ENCODE measurements at places on chromosomes 7 and 10. TPM values are rescaled to one million over a fixed set of nuclear protein-coding genes. Genes with fewer than 3 reads are reported as not detected.

Gene FASTK
- total RNA-seq, result 69.5 TPM

DNA sequence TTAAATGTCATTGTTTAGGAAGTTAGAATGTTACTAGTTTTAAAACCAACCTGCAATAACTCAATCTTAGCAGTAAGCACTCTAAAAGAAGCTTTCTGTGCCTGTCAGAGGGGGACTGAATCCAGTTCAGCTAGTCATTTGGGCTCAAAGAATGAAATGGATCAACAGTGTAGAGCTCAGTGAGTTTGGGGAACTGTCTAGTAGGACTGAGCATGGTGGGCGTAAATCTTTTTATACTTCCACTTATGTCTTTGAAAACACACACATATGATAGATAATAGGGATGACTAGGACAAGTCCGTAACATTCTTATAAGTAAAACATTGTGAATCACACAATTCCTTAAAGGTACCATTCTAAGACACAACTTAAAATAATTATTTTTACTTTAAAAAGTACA, 11.5 kb downstream of the GSAP start:
- H3K27me3 ChIP-seq, result no peaks in the 10 kb centered on the region
- no peak overlapping the region for H3K4me3 ChIP-seq
- H3K27ac ChIP-seq, result no peak overlapping the region
- H3K4me1 ChIP-seq, result no peaks in the 10 kb centered on the region
- no peak for DNase-seq

- H3K27ac ChIP-seq, result no peak overlapping the region
- H3K4me1 ChIP-seq, result no peaks in the 10 kb centered on the region
- no peak overlapping the region for H3K4me3 ChIP-seq
- H3K36me3 ChIP-seq, result no peaks in the 10 kb centered on the region
These were observed 39.4 kb upstream of the SLC29A3 start for GRCh38 chr10:71279590-71280170.

DNA sequence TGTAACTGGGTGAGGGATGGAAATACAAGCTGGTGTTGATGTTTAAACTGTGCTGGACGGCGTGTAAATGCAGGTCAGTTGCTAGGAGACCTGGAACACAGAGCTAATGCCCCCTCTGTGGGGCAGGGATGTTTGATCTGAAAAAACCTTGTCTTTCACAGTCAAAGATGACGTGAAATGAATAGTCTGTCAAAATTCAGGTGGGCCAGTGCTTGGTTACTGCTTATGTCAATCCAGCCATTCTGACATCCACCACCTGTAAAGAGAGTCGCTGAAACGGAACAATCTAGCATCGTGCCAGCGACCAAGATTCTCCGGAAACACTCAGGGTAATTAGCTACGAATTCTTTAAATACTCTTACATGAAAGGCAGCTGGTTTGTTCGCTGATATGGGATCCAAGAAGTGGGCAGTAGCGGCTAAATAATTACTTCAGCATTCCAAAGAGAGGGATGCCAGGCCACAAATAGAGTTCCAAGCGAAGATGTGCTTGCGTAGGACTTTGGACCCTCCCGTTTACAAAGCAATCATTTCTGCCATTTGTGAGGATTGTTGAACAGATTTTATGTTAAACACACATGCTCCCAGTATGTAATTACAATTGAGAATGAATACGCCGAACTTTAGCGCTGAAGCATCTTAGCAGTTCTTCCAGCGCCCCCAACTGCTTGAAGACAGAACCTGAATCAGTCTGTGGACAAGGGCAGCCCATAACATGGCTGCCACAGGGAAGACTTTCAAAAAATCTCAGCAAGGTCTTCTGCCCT, 7.3 kb upstream of the ASB4 start:
- H3K36me3 ChIP-seq, result no peaks in the 10 kb centered on the region
- no peaks in the 10 kb centered on the region for H3K4me1 ChIP-seq
- no peaks in the 10 kb centered on the region for H3K27me3 ChIP-seq
- no peak overlapping the region for H3K4me3 ChIP-seq

GRCh38 chr7:71637578-71637977, 505.6 kb downstream of the GALNT17 start:
- no peak overlapping the region for H3K4me3 ChIP-seq
- H3K4me1 ChIP-seq, result peaks cover 10% of the 10 kb centered on the region
- no peaks in the 10 kb centered on the region for H3K27me3 ChIP-seq
- H3K27ac ChIP-seq, result no peak overlapping the region
- no peaks in the 10 kb centered on the region for H3K36me3 ChIP-seq

All from fibroblast of lung (primary cell).